ENCODE measurements at places on chromosomes 2 and 18.

GRCh38 chr18:10377956-10378355 is 76.5 kb upstream of the APCDD1 start:
- DNase-seq = no peak

DNA sequence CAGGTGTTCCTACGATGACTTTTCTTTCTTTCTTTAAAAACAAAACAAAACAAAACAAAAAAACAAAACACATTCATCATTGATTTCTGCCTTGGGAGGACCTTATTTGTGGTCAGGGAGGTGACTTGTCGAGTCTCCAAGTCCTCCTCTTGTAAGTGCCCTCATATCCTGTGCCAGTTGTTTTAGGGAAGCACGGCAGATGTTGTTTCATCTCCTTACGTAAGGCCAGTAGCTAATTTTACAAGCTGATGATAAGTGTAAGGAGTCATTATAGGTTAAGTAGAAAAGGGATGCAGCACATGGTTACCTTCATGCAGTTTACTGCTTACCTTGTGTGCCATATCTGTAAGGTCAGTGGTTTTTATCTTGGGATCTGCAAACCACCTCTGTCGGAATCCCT is 52.2 kb downstream of the MRPS9 start:
- no peak for DNase-seq

GRCh38 chr2:97732436-97733340 is 19.3 kb downstream of the ZAP70 start:
- DNase-seq = no peak

- DNase-seq = no peak
Observed at GRCh38 chr2:240140920-240141319, 462 bp upstream of the OTOS start.

DNA sequence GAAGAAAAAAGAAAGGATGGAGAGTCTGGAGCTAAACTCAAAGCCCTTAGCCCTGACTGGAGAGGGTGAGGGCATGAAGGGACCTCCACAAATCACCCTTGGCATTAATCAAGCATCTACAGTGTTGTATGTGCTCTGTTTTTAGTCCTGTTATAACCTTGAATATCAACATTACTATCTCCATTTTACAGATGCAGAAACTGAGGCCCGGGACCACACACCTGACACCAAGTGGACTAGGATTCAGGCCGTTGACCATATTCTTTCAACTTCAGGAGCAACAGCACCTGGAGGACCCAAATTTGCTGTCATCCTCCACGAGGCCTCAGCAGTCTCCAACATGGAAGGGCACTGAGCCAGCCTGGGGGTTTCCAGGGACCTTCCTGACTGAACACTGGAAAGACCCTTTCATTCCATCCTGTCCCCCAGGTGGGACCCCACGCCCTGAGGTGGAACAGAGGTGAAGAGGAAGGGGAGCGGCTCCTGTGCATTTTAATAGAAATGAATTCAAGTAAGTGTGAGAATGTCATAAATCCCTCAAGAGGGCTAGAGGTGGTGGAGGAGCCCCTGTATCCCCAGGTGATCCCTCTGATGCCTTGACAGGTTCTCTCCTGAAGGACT is 41.0 kb downstream of the SERTAD2 start:
- no peak for DNase-seq

GRCh38 chr2:130152816-130153595 is 8.1 kb upstream of the CCDC74B start:
- DNase-seq = no peak

- peak; percentile 59 for DNase-seq
Observed at GRCh38 chr2:8598295-8599165, 83.3 kb upstream of the ID2 start.

- DNase-seq = no peak
Observed at GRCh38 chr2:101474731-101475384, at the start of gene RFX8. Gene RFX8 (minus strand): TSS chr2:101475112. CDS start chr2:101466848, 8,264 bp downstream.

DNA sequence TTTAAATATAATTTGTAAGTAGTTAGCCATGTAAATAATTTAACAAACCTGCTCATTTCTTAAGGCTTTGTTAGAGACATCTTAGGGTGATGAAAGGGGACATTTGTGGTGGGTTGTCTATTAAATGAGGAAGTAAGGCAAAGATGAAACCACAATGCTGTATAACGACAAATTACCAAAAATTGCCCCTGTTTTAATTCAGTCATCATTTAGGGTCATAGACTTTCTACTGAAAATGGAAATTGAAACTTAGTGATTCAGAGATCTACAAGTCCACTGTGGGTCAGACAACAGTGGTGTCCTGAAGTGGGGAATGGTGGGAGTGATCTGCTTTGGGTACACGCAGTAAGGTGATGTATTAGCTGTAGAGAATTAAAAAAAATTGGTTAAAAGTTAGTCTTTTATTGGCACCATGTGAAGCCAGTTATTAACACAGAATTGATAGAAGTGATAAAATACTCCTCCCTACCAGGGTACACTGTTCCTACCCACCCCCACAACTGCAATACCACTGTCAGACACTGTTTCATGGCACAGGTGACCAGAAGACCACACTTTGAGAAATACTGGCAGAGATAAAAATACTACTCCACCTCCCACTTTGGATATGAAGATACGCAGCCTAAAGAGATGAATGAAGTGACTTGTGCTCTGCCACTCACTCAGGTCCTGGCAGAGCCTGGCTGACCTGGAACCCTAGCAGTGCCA is 13.4 kb downstream of the CERS6 start:
- no peak for DNase-seq

- no peak for DNase-seq
Observed at GRCh38 chr2:160334028-160334741, 134.1 kb upstream of the ITGB6 start.

- DNase-seq = no peak
Observed at GRCh38 chr2:200620606-200621390, 35.0 kb downstream of the AOX1 start.

GRCh38 chr2:20844246-20844645 is 21.3 kb upstream of the LDAH start:
- no peak for DNase-seq

- DNase-seq = no peak
Observed at GRCh38 chr2:119753041-119753929, 6.4 kb upstream of the PTPN4 start.

- DNase-seq = no peak
Observed at GRCh38 chr2:96148410-96149217, 3.4 kb upstream of the DUSP2 start.

DNA sequence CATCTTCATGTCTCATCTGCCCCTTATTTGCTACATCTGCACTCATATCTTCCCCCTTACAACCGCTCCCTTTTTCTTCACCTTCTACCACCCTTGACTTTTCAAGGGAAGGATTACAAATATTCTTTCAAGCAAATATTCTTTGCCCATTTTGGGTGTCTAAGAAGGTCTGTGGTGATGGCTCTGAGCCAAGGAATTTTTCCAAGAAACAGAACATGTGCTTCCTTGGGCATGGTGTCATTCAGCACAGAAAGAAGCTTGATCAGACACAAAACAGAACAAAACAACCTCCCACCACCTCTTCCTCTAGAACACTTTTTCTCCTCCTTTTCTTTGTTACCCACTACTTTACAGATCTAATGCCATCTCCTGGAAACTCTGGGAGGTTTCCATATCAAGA is 313.7 kb downstream of the SATB2 start:
- DNase-seq = no peak

- DNase-seq = no peak
Observed at GRCh38 chr2:212931271-212931670, 220.1 kb downstream of the IKZF2 start.

DNA sequence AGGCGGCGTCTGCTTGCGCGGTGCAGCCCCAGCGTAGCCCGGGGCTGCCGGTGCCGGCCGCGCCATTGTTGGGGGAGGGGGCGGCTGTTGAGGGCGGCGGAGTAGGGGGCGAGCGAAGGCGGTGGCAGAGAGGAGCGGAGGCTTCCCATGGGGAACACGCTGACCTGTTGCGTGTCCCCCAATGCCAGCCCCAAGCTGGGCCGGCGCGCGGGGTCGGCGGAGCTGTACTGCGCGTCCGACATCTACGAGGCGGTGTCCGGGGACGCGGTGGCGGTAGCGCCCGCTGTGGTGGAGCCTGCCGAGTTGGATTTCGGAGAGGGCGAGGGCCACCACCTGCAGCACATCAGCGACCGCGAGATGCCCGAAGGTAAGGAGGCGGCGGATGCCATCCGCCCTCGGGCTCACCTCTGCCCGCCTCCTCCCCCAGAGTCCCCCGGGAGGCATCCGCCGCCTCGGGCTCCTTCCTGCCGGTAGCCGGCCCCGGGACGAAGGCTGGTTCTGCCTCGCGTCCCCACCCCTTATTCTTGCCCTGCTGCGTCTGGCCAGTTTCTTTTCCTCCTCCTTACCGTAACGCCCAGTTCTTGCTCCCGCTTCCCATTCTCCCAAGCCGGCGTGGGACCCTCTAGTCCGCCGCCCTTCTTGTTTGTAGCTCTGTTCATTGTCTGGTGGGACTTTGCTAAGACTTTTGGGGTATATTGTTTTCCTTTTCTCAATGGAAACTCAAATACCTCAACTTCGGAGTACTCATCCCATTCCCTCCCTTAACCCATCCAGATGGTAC is 500 bp downstream of the CCNYL1 start:
- peak; percentile 27 for DNase-seq

DNA sequence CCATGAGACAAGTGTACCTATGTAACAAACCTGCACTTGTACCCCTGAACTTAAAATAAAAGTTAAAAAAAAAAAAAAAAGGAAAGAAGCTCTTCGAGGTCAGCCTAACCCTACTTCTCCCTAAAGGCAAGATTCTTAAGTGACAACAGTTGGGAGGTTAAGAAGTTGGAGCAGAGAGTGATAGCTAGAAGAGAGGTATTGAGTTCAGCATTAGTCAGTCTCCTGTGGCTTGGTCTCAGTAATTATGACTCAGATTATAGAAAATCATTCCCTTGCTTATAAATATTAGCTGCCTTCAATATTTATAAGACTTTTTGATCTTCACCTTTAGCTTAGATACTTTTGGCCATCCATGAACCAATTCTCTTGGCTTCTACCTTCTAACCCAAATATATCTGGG is 926.8 kb upstream of the SLC39A10 start:
- no peak for DNase-seq

DNA sequence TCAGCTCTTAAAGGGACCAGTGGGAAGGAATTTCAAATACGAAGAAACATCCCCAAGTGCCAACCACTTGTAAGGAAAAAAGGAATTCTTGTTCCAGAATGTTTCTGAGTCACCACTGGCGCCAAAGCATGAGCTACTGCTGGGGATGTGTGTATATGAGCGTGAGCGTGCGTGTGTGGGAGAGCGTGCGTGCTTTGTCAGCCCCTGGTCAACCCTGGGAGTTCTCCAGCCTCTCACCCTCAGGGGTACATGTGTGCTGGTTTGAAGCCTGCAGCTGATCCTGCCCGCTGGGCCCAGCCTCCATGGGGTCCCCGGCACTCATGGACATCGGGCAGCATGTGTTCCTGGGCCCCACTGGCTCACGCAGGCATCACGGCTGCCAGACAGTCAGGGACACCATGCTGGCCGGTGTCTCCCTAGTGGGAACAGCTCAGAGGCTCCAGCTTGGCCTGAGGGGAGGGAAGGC is 17.1 kb downstream of the HS6ST1 start:
- DNase-seq = no peak

DNA sequence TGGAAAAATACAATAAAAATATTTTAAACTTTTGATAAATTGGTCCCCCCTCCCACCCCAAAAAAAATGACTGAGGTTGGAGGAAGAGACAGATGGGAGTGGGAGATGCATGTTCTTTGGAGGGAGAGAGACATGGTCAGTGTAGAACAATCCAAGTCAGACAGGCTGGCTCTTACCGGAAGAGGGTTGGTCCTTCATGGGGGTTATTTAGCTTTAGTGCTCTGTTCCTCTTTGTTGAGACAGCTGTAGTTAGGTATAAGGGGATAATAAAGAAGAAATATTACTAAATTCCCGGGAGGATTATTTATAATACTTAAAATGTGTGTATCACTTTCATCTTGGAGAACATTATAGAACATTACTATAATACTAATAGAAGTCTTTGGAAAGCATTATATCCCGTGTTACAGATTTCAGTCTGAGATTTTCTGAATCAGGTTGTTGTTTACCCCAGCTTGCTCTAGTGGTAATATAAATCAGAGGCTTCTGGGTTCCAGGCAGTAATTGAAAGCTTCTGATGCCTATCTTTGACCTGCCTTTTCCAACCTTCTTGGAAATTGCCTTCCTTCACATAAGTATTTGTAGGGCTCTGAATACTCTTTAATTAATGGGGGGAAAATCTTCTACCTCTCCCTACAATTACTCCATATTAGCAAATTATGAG is 87.7 kb downstream of the SPTBN1 start:
- DNase-seq = no peak

DNA sequence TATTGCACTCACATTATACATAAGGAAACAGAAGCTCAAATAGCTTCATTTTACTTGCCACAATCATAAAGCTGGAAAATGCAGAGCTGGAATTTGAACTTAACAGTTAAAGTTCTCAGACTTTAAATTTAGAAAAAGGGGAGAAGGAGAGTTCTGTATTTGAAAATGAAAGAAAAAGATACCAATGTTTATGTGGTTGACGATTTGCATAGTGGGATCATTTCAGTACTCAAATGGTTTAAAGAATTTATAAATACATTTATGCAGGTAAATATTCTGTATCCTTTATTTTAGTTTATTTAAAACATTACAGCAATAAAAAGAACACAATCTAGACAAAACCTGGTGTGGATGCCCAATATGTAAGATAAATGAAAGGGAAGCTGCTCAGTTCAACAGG is 25.5 kb upstream of the STAT4 start:
- DNase-seq = no peak

- no peak for DNase-seq
Observed at GRCh38 chr2:195520671-195521155, 136.3 kb upstream of the SLC39A10 start.

Data from SW 1271 (cell line).